NAMALWA (cell line): ENCODE measurements at places on chromosomes 2 and 18.

GRCh38 chr2:180111901-180112300 is 104.8 kb upstream of the CWC22 start:
- no peak for DNase-seq

DNA sequence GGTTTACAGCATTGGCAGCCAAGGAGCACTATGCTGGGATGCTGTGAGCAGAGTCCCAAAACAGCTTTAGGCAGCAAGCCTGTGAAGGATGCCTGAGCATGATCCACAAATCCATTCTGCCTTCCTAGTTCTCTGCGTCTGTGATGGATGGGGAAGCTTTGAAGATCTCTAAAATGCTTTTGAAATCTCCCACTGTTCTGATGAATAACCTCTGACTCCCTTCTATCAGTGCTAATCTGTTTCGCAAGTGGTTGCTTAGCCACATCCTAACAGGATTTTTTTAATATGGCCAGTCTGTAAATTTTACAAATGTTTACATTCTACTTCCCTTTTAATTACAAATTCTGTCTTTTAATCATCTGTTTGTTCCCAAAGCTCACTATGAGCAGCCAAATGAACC is 319.2 kb downstream of the GULP1 start:
- DNase-seq = no peak

DNA sequence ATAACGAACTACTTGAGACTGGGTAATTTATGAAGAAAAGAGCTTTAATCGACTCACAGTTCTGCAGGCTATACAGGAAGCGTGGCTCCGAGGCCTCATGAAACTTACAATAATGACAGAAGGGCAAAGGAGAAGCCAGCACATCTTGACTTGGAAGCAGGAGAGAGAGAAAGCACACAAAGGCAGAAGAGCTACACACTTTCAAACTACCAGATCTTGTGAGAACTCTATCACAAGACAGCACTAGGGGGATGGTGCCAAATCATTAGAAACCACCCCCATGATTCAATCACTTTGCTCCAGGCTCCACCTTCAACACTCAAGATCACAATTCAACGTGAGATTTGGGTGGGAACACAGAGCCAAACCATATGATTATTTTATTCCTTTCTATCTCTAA is 655.9 kb upstream of the SYT4 start:
- no peak for DNase-seq

DNA sequence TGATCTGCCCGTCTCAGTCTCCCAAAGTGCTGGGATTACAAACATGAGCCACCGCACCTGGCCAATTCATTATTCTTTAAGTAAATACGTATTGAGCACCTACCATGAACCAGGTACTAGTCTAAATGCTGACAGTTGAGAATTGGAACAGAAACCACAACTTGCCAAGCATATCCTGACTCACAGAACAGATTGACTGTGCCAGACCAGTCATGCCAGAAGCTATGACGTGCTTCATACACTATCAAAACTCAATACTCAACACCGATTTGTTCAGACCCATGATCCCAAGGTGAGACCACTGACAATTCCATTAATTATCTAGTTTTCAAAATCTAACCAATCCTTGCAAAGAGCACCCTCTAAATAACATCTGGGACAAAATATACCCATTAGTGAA is 148.6 kb downstream of the B3GNT2 start:
- DNase-seq = no peak

DNA sequence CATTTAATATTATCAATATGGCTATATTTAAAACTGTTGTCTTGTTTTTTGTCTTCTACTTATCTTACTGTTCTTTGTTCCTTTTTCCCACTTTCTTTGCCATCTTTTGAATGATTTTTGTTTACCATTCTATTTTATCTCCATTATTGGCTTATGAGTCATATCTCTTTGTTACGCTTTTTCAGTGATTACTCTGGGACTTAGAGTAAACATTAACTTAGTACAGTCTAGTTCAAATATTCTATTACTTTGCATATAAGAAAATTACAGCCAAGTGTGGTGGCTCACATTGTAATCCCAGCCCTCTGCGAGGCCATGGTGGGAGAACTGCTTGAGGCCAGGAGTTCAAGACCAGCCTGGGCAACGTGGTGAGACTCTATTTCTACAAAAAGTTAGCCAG is 26.1 kb downstream of the ADCY3 start:
- no peak for DNase-seq

DNA sequence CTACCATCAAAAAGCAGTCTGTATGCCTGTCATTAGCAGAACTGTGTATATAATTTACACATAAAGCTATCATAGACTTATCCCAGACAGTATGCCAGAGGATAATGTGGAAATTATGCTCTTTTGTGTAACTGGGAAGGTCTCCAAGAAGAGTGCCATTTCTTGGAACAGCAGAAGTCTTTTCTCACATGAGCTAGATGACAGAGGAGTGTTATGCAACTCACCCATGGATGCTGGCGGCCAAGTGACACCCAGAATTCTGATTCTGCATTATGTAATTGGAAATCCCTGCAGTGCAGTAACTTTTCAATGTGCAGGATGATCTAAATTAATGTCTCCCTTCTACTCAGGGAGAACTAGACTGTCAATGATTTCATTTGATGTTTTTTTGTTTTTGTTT is 160.0 kb downstream of the UBE2E3 start:
- DNase-seq = no peak

DNA sequence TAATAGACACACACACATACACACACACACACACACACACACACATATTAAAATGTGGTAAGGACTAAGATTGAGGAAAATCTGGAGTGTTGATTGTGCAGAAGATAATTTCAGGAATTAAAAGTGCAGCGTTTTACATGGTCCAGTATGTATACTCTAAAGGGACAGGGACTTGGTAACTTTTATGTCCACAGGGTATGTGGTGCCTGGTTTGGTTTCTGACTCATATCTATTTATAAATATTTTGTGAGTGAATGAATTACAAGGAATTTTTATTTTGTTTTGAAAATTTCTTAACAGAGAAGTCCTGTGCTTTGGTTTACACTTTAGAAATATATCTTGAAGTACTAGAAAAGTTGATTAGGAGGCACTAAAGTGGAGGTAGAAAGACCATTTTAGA is 287.7 kb upstream of the NXPH2 start:
- no peak for DNase-seq

DNA sequence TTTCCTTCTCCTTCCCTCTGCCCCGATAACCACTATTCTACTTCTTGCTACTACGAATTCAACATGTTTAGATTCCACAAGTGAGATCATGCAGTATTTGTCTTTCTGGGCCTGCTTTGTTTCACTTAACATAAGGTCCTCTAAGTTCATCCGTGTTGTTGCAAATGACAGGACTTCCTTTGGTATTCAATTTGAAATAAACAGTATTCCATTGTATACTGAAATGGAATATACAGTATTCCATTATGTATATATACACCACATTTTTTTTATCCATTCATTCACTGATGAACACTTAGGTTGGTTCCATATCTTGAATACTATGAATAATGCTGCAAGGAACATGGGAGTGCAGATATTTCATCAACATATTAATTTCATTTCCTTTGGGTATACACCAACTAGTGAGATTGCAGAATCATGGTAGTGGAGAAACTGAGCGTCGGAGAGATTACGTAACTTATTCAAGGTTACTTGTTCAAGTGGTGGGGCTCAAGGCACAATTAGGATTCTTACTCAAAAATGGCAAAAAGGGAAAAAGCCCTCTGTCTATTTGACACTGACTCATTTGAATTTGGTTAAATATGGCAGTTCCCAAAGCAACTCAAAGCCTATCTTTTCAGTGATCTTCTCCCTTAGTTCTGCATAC is 85.1 kb downstream of the CHN1 start:
- DNase-seq = no peak

- no peak for DNase-seq
Measured at GRCh38 chr2:143417428-143417827, 288.2 kb downstream of the ARHGAP15 start.

- no peak for DNase-seq
Measured at GRCh38 chr2:236956641-236957040, 129.0 kb upstream of the COPS8 start.

DNA sequence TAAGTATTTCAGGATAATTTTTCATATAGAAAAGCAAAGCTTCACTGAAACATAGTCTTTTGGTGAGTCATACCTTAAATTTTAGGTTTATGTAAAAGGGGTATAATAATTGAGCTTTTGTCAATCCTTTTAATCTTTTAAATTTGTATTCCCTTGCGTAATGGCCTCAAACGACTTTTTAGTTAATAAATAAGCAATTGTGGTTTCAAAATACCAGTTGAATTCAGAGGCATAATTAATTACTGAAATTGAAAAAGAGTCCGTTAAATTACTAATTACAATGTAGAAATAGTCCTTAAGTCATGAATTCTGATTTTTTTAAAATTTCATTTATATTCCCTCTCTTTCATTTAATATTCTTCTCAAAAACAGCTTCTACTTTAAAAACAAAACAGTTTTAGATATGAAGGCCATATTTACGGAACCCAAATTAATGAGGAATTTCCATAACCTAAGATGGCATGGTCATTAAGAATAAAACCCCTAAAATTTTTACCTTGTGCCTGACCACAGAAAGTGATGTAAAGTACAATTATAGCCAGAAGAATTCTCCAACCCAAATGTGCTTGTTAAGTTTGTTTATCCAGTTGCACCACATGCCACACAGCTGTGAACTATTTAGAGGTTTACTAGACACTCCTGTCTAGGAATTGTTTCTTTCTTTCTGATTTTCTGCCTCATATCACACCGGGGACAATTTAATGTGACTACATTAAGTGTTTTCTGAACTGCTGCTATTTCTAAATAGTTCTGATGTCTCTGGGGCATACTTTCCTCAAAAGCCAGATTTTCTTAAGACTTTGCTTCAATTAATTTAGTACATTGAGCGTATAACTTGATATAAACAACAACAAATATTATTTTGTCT is 60.7 kb upstream of the ITGA4 start:
- DNase-seq = peak; percentile 22

DNA sequence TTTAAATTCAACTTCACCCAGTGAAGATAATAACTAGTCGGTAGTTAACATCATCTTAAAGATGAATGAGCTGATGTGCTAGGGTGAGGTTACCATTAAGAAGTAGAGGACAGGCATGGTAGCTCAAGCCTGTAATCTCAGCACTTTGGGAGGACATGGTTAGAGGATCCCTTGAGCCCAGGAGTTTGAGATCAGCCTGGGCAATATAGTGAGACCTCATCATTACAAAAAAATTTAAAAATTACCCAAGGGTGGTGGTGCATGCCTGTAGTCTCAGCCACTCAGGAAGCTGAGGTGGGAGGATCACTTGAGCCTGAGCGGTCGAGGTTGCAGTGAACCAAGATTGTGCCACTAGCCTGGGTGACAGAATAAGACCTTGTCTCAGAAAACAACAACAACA is 4.7 kb downstream of the GALNT5 start:
- DNase-seq = no peak

GRCh38 chr18:4125627-4126230 is 329.4 kb downstream of the DLGAP1 start:
- no peak for DNase-seq

DNA sequence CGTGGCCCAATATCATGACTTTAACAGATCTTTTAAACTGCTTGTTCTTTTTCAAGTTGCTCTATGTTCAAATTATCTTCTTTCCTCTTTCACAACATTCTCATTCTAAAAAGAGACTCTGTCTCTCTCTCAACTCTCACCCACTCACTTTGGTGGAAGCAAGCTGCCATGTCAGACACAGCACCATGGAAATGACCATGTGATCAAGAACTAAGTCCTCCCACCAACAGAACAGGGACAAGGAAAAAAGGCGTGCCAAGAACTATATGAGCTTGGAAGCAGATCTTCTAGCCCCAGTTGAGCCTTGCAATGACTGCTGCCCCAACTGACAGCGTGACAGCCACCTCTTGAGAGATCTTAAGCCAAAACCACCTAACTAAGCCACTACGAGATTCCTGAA is 23.9 kb downstream of the BAZ2B start:
- DNase-seq = no peak

- DNase-seq = no peak
Measured at GRCh38 chr2:203994735-203995134, 58.2 kb downstream of the ICOS start.

GRCh38 chr18:68400889-68401288 is 314.0 kb downstream of the TMX3 start:
- no peak for DNase-seq

- DNase-seq = no peak
Measured at GRCh38 chr2:96870626-96871255, 861 bp upstream of the SEMA4C start.

- no peak for DNase-seq
Measured at GRCh38 chr2:12300927-12301326, 415.8 kb upstream of the TRIB2 start.

DNA sequence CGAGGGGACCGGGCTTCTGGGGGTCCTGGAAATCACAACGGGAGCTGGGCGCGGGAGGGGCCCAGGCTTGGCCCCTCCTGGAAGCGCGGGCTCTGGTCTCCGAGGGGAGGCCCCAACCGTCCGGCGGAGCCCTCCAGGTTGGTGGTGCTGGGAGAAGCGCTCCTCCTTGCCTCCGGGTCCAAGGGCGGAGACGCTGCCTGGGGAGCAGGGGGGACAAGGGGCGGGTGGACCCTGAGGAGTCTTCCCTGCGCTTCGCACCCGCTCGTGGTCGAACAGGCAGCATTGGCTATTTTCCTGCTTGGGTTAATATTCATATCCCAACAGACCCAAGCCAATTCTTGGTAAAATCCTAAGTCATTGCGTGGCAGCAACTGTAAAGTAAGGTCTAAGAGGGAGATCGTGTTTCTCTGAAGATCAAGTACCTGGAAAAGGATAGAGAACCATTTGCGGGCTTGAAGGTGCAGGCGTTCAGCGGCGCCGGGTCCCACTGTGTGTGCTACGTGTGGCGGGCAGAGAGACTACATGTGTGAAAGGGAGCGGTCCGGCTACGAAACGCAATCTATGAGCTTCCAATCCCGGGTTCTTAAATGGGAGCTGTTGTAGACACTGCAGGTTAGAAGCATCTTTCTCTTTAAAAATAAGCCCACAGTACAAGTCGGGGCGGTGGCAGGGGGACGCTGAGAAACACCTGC is 805 bp downstream of the CIDEA start:
- DNase-seq = no peak

GRCh38 chr2:19357402-19358241 is 801 bp downstream of the OSR1 start:
- no peak for DNase-seq

DNA sequence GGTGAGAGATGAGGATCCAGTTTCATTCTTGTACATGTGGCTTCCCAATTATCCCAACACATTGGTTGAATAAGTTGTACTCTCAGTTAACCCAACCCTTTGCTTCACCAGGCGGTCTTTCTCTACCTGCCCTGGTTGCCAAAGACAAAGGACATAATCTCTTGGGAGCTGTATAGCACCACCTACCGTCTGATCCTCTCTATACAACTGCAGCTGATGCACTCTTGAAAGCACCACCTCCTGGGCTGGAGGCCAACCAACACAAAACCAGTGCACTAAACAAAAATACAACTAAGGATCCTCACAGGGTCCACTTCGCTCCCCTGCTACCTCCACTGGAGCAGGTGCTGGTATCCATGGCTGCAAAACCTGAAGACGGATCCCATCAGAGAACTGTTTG is 473.6 kb upstream of the NRXN1 start:
- peak; percentile 47 for DNase-seq

GRCh38 chr2:136113209-136113971 is 4.6 kb downstream of the CXCR4 start:
- DNase-seq = peak; percentile 55
